Metanephros (tissue), 2 donors: ENCODE measurements at places on chromosomes 3 and 15. TPM values are rescaled to one million over a fixed set of nuclear protein-coding genes. Genes with fewer than 3 reads are reported as not detected.

Gene SCG3
- total RNA-seq: not detected

Gene GP5
- total RNA-seq: 1.6 TPM

Gene CTXND1
- total RNA-seq: 5.2 TPM

Gene IVD
- total RNA-seq: 63.8 TPM

Gene CILP
- 9.8 TPM for total RNA-seq

Gene INKA1
- total RNA-seq: 9.1 TPM
